ENCODE measurements at places on chromosomes 3 and 15. TPM values are rescaled to one million over a fixed set of nuclear protein-coding genes. Genes with fewer than 3 reads are reported as not detected.

GDPGP1 gene
- 12.4 TPM for total RNA-seq

GRCh38 chr15:39593656-39594445 is 13.0 kb downstream of the THBS1 start:
- DNase-seq, result no peak

IQCF6 gene
- not detected for total RNA-seq

DNA sequence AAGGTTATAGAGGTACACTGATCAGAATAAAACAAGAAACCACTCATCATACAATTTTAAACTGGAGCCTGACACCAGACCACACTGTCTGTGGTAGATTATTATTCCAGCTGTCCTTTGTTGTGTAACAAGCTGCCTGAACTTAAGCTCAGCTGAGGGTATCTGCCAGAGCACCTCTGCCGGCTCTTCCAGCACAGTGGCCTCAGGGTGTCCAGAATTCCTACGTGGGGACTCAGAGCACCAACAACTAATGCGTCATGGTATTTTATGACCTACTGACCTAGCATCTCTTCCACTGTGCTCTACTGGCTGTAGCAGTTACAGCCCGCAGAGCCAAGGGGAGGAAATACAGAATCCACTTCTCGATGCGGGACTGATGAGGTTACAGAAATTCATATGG is 15.6 kb upstream of the RAF1 start:
- DNase-seq, result no peak

TEX55 gene
- total RNA-seq, result not detected

LMOD3 gene
- not detected for total RNA-seq

GRCh38 chr3:52006820-52007133 is 11.1 kb upstream of the RPL29 start:
- no peak for DNase-seq

DNA sequence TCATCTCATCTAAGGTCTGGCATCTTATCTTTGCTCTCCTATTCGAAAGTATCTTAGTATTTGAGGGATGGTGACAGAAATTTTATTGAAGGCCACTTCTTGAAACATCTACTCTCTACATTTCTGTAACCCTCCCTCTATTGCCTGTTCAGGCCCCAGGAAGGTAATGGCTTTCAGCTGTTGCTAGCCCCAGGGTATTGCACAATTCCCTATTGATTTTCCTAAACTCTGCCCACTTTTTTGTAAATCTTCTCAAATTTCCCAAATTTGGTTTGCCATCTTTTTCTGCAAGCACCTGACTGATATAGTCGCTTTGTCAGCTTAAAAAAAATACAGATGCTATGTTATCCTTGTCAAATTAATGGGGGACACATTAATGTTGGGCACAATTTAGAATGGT is 242.1 kb downstream of the RAP2B start:
- no peak for DNase-seq

- DNase-seq, result no peak
These were observed 48.9 kb downstream of the NIPA2 start for GRCh38 chr15:22887157-22887951.

- DNase-seq, result no peak
These were observed 96.7 kb downstream of the SMARCC1 start for GRCh38 chr3:47685037-47685436.

- DNase-seq, result no peak
These were observed 3.6 kb downstream of the HAPLN3 start for GRCh38 chr15:88891540-88892254.

- no peak for DNase-seq
These were observed 182.2 kb downstream of the UBE2E2 start for GRCh38 chr3:23385327-23385726.

DNA sequence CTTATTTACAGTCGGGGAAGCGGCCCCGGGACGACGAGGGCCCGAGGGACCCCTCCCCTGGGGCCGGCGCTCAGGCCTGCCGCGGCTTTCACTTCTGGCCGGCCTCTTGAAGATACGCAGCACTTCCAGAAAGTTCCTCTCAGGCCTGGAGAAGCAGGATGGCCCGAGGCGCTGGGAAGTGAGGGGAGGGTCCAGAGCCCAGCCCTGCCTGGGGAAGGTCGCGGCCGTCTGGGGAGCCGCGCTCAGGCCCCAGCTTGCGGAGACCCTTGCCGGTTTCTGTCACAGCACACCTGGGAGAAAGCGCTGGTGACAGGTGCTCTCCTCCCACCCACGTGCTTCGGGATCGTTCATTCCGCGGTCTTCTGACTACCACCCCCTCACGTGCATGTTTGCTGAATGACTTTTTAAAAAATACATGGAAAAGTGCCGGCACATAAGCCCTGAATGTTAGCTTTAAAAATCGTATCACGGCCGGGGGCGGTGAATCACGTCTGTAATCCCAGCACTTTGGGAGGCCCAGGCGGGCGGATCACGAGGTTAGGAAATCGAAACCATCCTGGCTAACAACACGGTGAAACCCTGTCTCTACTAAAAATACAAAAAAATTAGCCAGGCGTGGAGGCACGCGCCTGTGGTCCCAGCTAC is 727 bp upstream of the TM2D3 start:
- DNase-seq, result no peak

GRCh38 chr3:34077417-34078195 is 279.2 kb downstream of the PDCD6IP start:
- DNase-seq, result no peak

- no peak for DNase-seq
These were observed 720.2 kb downstream of the MCTP2 start for GRCh38 chr15:94951538-94951937.

PPIP5K1 gene
- total RNA-seq, result 49.8 TPM

DNA sequence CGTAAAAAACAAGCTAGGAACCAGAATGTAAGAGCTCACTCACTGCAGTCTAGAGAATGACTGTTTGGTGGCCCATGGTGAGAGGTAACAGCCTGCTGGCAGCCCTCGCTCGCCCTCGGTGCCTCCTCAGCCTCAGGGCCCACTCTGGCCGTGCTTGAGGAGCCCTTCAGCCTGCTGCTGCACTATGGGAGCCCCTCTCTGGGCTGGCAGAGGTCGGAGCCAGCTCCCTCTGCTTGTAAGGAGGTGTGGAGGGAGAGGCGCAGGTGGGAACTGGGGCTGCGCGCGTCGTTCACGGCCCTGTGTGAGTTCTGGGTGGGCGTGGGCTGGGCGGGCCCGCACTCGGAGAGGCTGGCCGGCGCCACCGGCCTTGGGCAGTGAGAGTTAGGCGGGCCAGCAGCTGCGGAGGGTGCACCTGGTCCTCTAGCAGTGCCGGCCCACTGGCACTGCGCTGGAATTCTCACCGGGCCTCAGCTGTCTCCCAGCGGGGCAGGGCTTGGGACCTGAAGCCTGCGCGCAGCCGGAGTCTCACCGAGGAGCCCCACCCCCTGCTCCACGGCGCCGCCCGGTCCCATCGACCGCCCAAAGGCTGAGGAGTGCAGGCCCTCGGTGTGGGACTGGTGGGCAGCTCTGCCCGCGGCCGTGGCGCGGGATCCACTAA is 420.6 kb downstream of the RBMS3 start:
- no peak for DNase-seq

GRCh38 chr3:81277853-81278252 is 483.6 kb downstream of the GBE1 start:
- no peak for DNase-seq

DNA sequence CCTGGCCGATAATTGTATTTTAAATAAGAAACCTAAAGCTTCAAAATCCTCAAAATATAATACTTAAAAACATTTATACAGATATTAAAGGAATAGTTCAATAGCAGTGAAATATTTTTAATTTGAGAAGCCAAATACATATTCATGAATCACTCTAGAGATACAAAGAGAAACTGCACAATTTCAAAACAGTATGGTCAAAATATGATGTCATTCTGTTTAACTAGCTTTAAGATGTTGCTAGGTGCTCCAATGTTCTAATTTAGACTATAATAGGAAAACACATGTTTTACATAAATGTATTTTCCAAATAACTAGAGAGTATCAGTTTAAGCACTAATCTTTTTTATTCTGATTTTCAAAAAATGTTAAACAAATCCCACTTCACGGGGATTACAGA is 10.3 kb upstream of the NRROS start:
- DNase-seq, result no peak

GRCh38 chr15:64824929-64825430 is 467 bp downstream of the PIF1 start:
- no peak for DNase-seq

GRCh38 chr3:4432259-4432658 is 34.8 kb downstream of the SUMF1 start:
- no peak for DNase-seq

OR5K2 gene
- total RNA-seq, result not detected

- DNase-seq, result no peak
These were observed 372.6 kb upstream of the ATP11B start for GRCh38 chr3:182420741-182421140.

DLEC1 gene
- 5.2 TPM for total RNA-seq

ATXN7 gene
- total RNA-seq, result 161 TPM

- DNase-seq, result no peak
These were observed 17.8 kb downstream of the EDEM1 start for GRCh38 chr3:5205165-5205941.

DNA sequence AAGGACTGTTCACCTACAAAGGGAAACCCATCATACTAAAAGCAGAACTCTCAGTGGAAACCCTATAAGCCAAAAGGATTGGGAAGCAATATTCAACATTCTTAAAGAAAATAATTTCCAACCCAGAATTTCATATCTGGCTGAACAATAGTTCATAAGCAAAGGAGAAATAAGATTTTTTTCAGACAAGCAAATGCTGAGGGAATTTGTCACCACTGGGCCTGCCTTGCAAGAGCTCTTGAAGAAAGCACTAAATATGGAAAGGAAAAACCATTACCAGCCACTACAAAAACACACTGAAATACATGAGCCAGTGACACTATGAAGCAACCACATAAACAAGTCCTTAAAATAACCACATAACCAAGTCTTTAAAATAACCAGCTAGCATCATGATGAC is 28.9 kb upstream of the DCBLD2 start:
- DNase-seq, result no peak

DNA sequence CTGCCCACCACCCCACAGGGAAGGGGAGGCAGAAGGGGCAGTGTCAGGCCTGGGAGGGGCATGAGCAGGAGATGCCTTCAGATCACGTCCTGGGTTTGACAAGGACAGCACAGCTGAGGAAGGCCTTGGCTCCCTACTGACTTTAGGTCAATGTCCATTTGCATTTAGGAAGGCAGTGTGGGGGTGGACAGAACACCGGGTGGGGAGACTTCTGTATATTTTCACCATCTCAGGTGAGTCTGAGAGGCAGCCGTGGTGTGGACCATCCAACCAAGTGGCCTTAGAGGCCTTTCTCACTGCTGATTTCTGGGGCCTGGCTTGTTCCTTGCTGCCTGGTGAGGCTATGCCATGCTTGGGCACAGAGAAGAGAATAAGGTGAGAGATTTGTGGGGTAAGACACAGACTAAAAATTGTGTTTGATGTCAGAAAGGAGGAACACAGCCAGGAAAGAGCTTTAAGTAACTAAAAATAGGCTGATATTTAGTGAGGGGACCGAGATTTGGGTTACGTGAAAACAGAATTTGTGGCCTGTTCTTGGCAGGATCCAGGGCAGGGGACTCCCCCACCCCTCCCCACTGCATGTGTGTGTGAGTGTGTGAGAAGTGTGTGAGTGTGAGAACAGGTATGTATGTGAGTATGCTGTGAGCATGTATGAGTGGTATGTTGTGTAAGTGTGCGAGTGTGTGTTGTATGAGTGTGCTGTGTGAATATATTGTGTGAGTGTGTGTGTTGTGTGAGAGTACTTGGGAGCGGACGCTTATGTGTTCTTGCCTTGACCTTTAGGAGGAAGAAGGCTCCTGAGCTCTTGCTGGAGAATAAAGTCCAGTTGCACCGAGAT is 11.8 kb upstream of the PLA2G4E start:
- DNase-seq, result no peak

DNA sequence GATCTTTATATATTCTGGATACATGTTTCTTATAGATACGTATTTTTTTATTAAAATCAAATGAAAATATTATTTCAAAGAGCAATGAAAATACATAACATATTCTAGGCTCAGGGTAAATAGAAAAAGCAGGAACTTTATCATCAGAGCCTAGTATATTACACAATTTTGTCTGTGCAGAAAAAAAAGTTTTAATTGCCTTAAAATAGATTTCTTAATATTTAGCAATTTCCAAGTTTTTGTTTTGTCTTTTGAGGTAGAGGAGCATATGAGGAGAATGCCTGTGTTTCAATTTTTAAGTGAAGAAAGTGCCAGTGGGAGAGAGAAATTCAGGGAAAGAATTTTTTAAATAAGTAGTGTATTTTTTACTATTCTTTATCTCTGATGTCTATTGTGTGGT is 10.5 kb downstream of the CAPN7 start:
- DNase-seq, result no peak

SLC2A2 gene
- not detected for total RNA-seq

FURIN gene
- 40.8 TPM for total RNA-seq

GRCh38 chr15:36232491-36232890 is 346.9 kb upstream of the CDIN1 start:
- DNase-seq, result no peak

GRCh38 chr3:97306226-97306625 is 458.3 kb upstream of the ARL6 start:
- no peak for DNase-seq

GRCh38 chr3:190088890-190089289 is 31.8 kb downstream of the P3H2 start:
- no peak for DNase-seq

GRCh38 chr15:66715181-66715624 is 13.2 kb downstream of the SMAD6 start:
- DNase-seq, result no peak

DNA sequence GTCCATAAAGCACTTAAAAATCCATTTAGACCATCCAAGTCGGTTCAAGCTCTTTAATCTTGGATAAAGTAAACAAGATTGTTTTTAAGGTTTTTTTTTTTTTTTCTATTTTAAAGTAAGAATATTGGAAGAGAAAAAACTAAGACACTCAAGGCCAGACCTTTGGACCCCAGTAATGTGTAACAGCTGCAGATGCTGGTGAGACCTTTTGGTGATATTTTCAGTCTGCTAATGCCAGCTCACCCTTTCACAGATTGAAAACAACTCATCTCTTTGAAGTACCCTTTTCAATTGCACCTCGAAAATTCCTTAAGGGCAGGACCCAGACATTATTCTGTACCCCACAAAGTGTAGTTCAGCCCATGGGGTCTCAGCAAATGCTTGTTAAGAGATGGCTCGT is 260.7 kb upstream of the CTNNB1 start:
- DNase-seq, result no peak

DNA sequence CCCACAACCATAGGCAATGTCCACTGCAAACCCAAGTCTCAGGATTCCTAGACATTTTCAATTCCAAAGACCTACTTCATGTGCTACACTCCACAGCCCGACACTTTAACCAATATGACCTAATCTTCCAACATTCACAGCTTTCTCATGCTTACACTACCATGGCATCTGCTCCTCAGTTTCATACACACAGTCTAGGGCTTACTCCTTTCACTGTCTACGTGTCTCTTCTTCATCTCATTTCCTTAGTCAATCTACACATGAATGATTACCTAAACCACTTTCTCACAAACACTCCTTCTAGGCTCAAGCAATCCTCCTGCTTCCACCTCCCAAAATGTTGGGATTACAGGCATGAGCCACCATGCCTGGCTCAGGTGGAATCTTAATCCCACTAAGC is 106.3 kb downstream of the STAG1 start:
- DNase-seq, result no peak

- DNase-seq, result no peak
These were observed 2.7 kb downstream of the ZMAT3 start for GRCh38 chr3:179068779-179069530.

- no peak for DNase-seq
These were observed 380.9 kb upstream of the RARB start for GRCh38 chr3:25046911-25047771.

FANCD2 gene
- total RNA-seq, result 25.5 TPM

- no peak for DNase-seq
These were observed 33.5 kb upstream of the TBC1D21 start for GRCh38 chr15:73839699-73840377.

ITGA11 gene
- 0.03 TPM for total RNA-seq

- no peak for DNase-seq
These were observed 825.7 kb downstream of the SQOR start for GRCh38 chr15:46460431-46461094.

ATP10A gene
- total RNA-seq, result 55.2 TPM

Measured in naive thymus-derived CD8-positive, alpha-beta T cell (primary cell).